ENCODE measurements at places on chromosomes 2 and 18. TPM values are rescaled to one million over a fixed set of nuclear protein-coding genes. Genes with fewer than 3 reads are reported as not detected.

The LOXL3 gene
- 21.9 TPM for total RNA-seq

The CENPO gene
- total RNA-seq = 18.1 TPM

The EVA1A gene
- 11.5 TPM for total RNA-seq

The CENPA gene
- total RNA-seq = 8.8 TPM

The RAMP1 gene
- total RNA-seq = 2.0 TPM

The C2orf66 gene
- 0.18 TPM for total RNA-seq

The SLC9A2 gene
- not detected for total RNA-seq

The EHD3 gene
- 13.2 TPM for total RNA-seq

The UNC80 gene
- 0.55 TPM for total RNA-seq

The LRP1B gene
- total RNA-seq = 1.7 TPM

The SERPINB12 gene
- total RNA-seq = not detected

The CNDP2 gene
- total RNA-seq = 197 TPM

The GALR1 gene
- total RNA-seq = not detected

Measured in mesothelial cell of epicardium (in vitro differentiated cells).